ENCODE measurements at places on chromosomes 4 and X. TPM values are rescaled to one million over a fixed set of nuclear protein-coding genes. Genes with fewer than 3 reads are reported as not detected.

Gene MAGEC3
- polyA plus RNA-seq, result not detected

Gene HSFX4
- polyA plus RNA-seq, result not detected

Gene DDX53
- not detected for polyA plus RNA-seq

Gene ERCC6L
- 0.17 TPM for polyA plus RNA-seq

Gene RNF128
- 39.5 TPM for polyA plus RNA-seq

Gene PHEX
- 0.01 TPM for polyA plus RNA-seq

Gene LGI2
- not detected for polyA plus RNA-seq

Gene ZNF141
- polyA plus RNA-seq, result 3.1 TPM

Gene SPANXA1
- polyA plus RNA-seq, result not detected

Gene EDA
- 0.39 TPM for polyA plus RNA-seq

Gene CXCL10
- polyA plus RNA-seq, result 1.4 TPM

Gene PASD1
- polyA plus RNA-seq, result not detected

Gene ARX
- polyA plus RNA-seq, result not detected

Gene BMP3
- not detected for polyA plus RNA-seq

Gene NSG1
- 0.11 TPM for polyA plus RNA-seq

Gene GYG2
- polyA plus RNA-seq, result 11.3 TPM

Gene SUPT20HL1
- polyA plus RNA-seq, result not detected

Gene FAM47A
- not detected for polyA plus RNA-seq

Gene CT45A5
- not detected for polyA plus RNA-seq

Gene IL1RAPL2
- 1.6 TPM for polyA plus RNA-seq

Gene CFI
- 410 TPM for polyA plus RNA-seq

Gene AKAP17A
- polyA plus RNA-seq, result 5.2 TPM

Gene TGIF2LX
- not detected for polyA plus RNA-seq

Gene CT45A3
- polyA plus RNA-seq, result not detected

Gene NPY1R
- 6.2 TPM for polyA plus RNA-seq
